Caco-2 (cell line): ENCODE measurements at places on chromosomes 4 and X. TPM values are rescaled to one million over a fixed set of nuclear protein-coding genes. Genes with fewer than 3 reads are reported as not detected.
A peak's percentile ranks its signal among the peaks of the same experiment; 100 is the strongest.

The CLCN4 gene
- 10.0 and 11.1 TPM in 2 replicates for total RNA-seq

The AR gene
- 0.86 and 1.6 TPM in 2 replicates for total RNA-seq

The RWDD4 gene
- total RNA-seq = 15.3 and 17.4 TPM in 2 replicates

The MAGEA2B gene
- not detected in 2 replicates for total RNA-seq

The CYSLTR1 gene
- not detected in 2 replicates for total RNA-seq

DNA sequence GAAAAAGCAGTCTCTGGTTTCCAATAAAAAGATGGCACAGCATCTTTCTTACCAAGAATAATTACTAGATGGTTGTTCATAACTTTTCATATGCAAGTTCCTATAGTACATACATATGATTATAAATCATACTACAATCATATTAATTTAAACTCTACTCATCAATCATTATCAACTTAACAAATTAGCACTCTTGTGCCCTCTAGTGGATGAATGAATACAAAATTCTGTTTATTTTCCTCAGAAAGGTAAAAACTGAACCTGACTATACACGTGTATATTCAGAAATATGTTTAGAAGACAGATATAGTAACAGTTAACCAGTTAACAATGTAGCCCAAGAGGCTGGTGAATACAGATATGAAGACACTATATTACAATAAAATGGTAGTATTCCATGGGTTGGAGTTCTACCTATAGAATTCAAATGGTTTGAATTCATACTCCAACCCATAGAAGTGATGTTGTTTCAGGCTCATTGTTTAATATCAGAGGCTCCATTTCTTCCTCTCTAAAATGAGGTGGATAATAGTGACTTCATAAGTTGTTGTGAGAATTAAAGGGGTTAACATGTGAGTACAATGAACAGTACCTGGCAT is 100.0 kb downstream of the ADAMTS3 start:
- H3K4me1 ChIP-seq = no peaks in the 10 kb centered on the region
- no peak overlapping the region for H3K4me3 ChIP-seq
- H3K27ac ChIP-seq = no peak overlapping the region
- H3K36me3 ChIP-seq = no peaks in the 10 kb centered on the region
- no peak for DNase-seq

DNA sequence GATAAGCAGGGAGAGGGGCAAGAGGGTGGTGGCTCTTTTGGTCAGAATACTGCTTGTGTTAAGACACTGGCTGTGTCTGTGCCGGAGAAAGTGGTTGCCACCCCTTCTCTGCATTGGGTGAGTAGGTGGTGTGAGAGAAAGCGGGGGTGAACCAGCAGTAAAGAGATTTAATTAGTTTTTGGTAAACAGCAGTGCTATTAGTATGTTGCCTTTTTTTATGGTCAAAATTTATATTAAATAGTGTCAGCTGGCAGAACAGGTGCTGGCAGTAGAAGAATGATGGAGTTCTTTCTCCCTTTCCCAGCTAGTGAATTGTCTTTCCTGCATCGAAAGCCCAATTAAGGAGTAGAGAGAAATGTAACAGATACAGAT is 181.6 kb downstream of the LARP7 start:
- 0 out of 2 replicates have a peak, but pooled peaks cover 6% of the 10 kb centered on the region for H3K4me1 ChIP-seq
- DNase-seq = no peak
- peak overlapping the region; percentile 70 for H3K27ac ChIP-seq

The SULT1B1 gene
- 0.86 and 1.00 TPM in 2 replicates for total RNA-seq

GRCh38 chrX:131874300-131874699 is 148.8 kb upstream of the STK26 start:
- no peak for DNase-seq
- H3K4me1 ChIP-seq = no peaks in the 10 kb centered on the region
- H3K27ac ChIP-seq = no peak overlapping the region
- H3K27me3 ChIP-seq = no peaks in the 10 kb centered on the region
- H3K36me3 ChIP-seq = no peaks in the 10 kb centered on the region

DNA sequence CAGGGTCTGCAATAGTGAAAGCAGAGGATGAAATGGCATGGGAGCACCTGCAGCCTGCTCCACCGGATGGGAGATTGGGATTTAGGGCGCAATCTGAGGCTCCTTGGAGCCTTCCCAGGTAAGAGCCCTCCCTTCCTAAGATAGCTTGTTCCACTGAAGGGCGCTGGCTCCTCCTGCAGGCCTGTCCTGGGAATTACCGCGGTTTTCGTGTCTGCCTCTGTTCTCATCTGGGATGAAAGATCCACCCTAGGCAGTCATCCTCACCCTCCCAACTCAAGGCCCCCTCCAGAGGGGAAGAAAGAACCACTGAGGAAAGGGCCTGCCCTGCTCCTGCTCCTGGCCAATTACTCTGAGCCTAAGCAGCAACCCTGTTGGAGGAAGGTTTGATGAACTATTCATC is 547.5 kb downstream of the SMARCA1 start:
- DNase-seq = peak; percentile 52
- no peak overlapping the region for H3K27ac ChIP-seq
- no peak overlapping the region for H3K4me3 ChIP-seq
- no peaks in the 10 kb centered on the region for H3K4me1 ChIP-seq
- H3K27me3 ChIP-seq = no peaks in the 10 kb centered on the region

DNA sequence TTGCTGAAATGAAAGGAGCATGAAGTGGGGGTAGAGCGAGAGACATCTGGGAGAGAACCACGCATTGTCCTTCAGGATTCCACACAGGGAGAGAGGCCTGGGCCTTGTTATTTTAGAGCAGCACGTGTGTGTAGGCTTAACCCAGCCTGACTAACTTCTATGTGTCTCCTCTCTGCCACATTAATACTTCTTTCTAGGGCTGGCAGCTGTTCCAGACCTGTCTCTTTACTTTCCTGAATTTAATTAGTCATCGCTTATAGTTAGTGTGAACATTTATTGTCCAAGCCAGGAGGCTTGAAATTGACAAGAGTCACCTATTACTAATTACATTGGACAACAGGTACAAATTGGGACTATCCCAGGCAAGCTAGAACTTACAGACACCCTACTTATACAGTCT is 51.3 kb downstream of the SMAD1 start:
- H3K4me3 ChIP-seq = no peak overlapping the region
- no peaks in the 10 kb centered on the region for H3K36me3 ChIP-seq
- no peaks in the 10 kb centered on the region for H3K27me3 ChIP-seq
- DNase-seq = no peak
- no peak overlapping the region for H3K27ac ChIP-seq

The GUCY1B1 gene
- not detected in 2 replicates for total RNA-seq

The HSFX2 gene
- total RNA-seq = 0.23 TPM in 1 of 2 replicates, not detected in the other

GRCh38 chrX:55312655-55313054 is 47.9 kb upstream of the PAGE3 start:
- no peaks in the 10 kb centered on the region for H3K36me3 ChIP-seq
- H3K4me3 ChIP-seq = no peak overlapping the region
- no peak for DNase-seq
- H3K27me3 ChIP-seq = no peaks in the 10 kb centered on the region
- H3K27ac ChIP-seq = no peak overlapping the region
- H3K4me1 ChIP-seq = no peaks in the 10 kb centered on the region

- H3K4me3 ChIP-seq = no peak overlapping the region
- no peak for DNase-seq
- H3K27ac ChIP-seq = no peak overlapping the region
Observed at GRCh38 chrX:40570346-40571093, 10.2 kb upstream of the ATP6AP2 start.

GRCh38 chr4:8202108-8203051 is 3.3 kb downstream of the SH3TC1 start:
- H3K27me3 ChIP-seq = no peaks in the 10 kb centered on the region
- peak; percentile 46 for DNase-seq
- no peak overlapping the region for H3K4me3 ChIP-seq
- H3K27ac ChIP-seq = no peak overlapping the region
- no peaks in the 10 kb centered on the region for H3K36me3 ChIP-seq

GRCh38 chr4:15755321-15756155 is 22.6 kb upstream of the CD38 start:
- H3K4me3 ChIP-seq = no peak overlapping the region
- DNase-seq = no peak

- H3K4me1 ChIP-seq = no peaks in the 10 kb centered on the region
- H3K36me3 ChIP-seq = no peaks in the 10 kb centered on the region
- DNase-seq = peak; percentile 73
- H3K27me3 ChIP-seq = no peaks in the 10 kb centered on the region
Observed at GRCh38 chr4:183986971-183987946, 82.2 kb downstream of the STOX2 start.

The KIAA0232 gene
- 19.7 and 20.3 TPM in 2 replicates for total RNA-seq

The COL25A1 gene
- total RNA-seq = not detected in 2 replicates

GRCh38 chrX:9050331-9050730 is 16.4 kb upstream of the FAM9B start:
- no peaks in the 10 kb centered on the region for H3K36me3 ChIP-seq
- H3K27me3 ChIP-seq = no peaks in the 10 kb centered on the region
- H3K4me1 ChIP-seq = no peaks in the 10 kb centered on the region
- no peak for DNase-seq

- H3K36me3 ChIP-seq = no peaks in the 10 kb centered on the region
- H3K27me3 ChIP-seq = no peaks in the 10 kb centered on the region
- no peak for DNase-seq
- H3K4me1 ChIP-seq = peaks cover 13% of the 10 kb centered on the region
Observed at GRCh38 chr4:47526281-47526680, 41.2 kb downstream of the ATP10D start.

DNA sequence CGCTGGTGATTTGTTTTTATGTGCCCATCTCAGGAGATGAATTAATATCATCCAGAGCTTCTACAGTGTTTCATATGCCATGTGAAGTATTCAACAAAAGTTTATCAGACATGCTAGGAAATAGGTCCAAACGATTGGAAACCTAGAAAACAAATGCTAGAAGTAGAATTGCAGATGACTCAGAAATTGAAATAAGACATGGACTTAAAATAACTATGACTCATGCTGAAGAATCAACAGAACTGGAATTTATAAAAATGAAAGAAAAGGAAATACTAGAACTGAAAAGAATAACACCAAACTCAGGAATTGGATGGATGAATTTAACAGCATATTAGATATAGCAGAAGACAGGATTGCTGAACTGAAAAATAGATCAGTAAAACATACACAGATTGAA is 172.7 kb upstream of the GIMD1 start:
- H3K4me3 ChIP-seq = no peak overlapping the region
- no peaks in the 10 kb centered on the region for H3K36me3 ChIP-seq
- H3K27ac ChIP-seq = no peak overlapping the region
- no peaks in the 10 kb centered on the region for H3K27me3 ChIP-seq
- peaks cover 6% of the 10 kb centered on the region; the same call in 1 of the 2 replicates for H3K4me1 ChIP-seq
- no peak for DNase-seq

The VCX gene
- not detected in 2 replicates for total RNA-seq

DNA sequence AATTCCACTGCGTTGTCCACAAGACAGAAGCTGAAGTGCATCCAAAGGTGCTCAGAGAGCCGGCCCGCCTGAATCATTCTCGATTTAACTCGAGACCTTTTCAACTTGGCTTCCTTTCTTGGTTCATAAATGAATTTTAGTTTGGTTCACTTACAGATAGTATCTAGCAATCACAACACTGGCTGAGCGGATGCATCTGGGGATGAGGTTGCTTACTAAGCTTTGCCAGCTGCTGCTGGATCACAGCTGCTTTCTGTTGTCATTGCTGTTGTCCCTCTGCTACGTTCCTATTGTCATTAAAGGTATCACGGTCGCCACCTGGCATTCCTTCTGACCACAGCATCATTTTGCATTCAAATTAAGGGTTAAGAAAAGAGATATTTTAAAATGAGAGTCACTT is 115.5 kb downstream of the NFKB1 start:
- H3K4me3 ChIP-seq = no peak overlapping the region
- no peak for DNase-seq
- no peak overlapping the region for H3K27ac ChIP-seq
- no peaks in the 10 kb centered on the region for H3K27me3 ChIP-seq
- H3K4me1 ChIP-seq = peaks cover 12% of the 10 kb centered on the region
- H3K36me3 ChIP-seq = no peaks in the 10 kb centered on the region; the same call in 1 of the 2 replicates

The USP17L28 gene
- not detected in 2 replicates for total RNA-seq

The HEPH gene
- 27.9 and 31.1 TPM in 2 replicates for total RNA-seq
